ENCODE measurements at places on chromosomes 7 and 10.

- DNase-seq: no peak
Observed at GRCh38 chr10:20466731-20467130, 430.4 kb downstream of the NEBL start.

DNA sequence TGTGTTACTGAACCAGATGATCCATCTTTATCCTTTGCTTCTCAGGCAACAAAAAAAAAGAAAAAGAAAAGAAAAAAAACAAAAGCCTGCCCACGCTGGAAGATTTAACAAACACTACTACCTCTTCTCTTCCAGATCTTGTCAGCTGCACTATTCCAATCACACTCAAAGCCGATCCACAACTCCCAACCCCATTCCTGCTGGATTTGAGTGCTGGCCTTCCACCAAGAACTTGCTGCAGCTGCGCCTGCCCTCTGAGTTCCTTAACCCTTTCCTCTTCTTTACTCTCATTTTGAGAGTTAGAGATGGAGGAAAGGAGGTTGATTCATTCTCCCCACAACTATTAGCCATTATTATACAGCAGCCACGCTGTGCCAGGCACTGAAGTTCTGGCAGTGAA is 16.0 kb upstream of the ITGA8 start:
- DNase-seq: no peak

DNA sequence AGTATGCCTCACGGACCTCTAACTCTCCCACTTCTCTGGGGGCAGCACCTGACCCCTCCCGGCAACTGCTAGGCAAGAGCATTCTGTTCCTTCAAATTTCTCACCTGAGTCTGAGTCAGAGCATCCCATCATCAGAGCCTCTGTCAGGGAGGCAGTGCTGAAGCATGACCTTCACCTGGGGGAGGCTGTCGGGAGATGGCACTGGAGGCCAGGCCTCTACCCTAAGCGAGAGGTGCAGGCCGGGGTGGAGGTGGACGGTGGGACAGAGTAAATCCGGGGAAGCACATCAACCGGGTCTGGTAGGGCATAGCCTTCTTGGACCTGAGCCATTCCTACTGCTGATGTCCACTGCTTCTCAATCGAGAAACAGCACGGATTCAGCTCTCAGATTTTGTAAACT is 90.4 kb downstream of the SPAG6 start:
- no peak for DNase-seq

DNA sequence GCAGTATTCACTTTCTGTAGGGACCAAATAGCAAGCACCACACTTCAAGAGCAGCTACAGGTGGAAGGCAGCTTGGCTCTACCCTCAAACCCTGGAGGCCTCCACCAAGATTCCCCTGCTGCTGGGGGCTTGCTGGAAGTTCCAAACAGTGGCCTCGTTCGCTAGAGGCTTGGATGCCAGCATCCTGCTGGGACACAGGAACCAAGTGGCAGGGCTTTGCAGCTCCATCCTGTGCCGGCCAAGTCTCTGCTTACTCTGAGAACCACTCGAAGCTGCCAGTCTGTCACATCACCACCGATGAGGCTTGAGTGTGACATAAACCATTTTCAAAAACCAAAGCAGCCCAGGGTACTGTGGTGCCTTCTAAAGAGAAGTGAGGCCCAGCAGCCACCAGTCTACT is 69.2 kb upstream of the UNC5B start:
- no peak for DNase-seq

DNA sequence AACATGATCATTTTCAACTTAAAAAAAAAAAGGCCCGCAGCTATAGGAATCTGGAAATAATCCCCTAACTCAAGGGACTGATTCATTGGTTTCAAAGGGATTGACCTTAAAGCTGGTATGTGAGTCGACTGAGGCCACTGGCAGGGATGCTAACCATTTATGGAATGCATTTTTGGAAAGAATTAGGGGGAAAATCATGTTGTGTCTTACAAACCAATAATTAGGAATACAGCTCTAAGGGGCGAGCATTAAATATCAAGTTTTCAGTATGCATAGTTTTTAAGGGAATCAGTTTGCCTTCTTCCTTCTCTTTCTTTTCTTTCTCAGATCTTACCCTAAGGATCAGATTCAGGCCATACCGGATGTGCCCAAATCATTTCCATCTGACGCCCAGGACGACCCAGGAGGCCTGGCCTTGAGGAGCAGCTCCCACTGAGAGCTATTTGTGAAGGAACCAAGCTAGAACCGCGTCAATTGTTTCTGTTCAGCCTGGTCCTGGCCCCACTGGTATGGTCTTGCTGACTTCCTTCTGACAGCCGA is 48.7 kb downstream of the BPGM start:
- no peak for DNase-seq

GRCh38 chr10:35409808-35410207 is 73.5 kb downstream of the CCNY start:
- DNase-seq: no peak

GRCh38 chr7:24441314-24442027 is 131.8 kb upstream of the PALS2 start:
- no peak for DNase-seq

- DNase-seq: no peak
Observed at GRCh38 chr7:74134117-74134620, 40.0 kb upstream of the EIF4H start.

GRCh38 chr7:2209961-2210323 is 22.8 kb downstream of the MAD1L1 start:
- DNase-seq: no peak

DNA sequence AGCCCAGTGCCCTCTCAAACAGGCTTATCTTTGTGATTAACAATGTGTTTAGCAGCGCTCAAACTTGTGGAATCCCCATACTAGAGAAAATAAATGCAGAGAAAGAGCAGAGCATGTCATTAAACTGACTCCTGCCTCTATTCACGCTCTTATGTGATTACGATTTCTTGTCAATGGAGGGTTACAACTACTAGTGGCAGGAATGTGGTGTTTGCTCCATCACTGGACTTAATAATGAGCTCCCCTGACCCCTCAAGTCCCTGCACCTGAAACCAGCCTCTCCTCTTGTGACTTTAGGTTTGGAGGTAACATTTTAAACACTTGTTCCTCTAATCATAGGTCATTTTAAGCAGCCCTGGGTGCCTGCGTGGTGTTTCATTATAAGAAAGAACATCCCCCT is 121.9 kb downstream of the PLPP4 start:
- no peak for DNase-seq

DNA sequence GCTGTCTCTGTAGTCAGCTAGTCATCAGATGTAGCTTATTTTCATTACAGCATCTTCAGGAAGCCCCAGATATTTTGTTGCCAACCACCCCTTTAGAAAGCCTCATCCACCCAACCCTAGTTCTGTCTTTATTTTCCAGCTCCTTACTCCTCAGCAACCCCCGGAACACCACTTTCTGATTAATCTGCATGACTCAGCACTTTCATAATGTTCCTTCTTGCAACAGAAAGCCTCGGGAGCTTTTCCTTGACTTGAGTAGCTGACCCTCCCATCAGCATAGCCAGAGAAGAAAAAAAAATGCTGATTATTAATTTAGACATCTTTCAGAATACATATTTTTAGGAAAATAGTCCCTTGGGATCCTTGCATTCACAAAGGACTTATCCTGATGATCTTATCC is 244.0 kb upstream of the CXCL12 start:
- DNase-seq: no peak

- DNase-seq: no peak
Observed at GRCh38 chr7:6256109-6256483, 16.3 kb downstream of the CYTH3 start.

DNA sequence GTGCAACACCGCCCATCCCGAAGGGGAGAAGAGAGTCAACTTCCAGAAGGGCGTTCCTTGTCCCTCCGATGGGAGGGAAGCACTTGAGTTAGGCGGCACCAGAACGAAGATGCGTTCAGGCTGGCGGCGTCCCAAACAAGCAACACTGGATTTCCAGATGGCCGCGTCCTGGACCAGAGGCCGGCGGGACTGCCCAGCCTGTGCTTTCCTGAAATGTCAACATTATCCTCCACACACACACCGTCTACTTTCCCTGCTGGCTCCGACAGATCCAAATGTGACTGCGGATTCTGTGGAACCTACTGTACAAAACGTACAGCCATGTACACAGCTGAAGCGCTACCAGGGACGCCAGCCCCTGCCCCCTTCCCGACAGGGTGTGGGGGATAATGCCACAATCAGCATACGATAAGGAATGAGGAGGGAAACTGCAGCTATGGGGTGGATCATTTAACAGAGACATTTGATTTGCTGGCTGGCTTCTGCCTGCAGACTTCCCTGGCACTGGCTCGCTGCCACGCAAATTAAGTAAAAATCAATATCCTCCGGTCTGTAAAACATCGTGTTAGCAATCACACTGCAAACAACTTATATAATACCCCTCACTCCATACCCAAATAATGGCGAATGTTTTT is 82.1 kb downstream of the ZRANB1 start:
- DNase-seq: no peak

GRCh38 chr7:98211676-98212531 is 665 bp downstream of the BHLHA15 start:
- DNase-seq: no peak

GRCh38 chr7:120857588-120858573 is at the start of gene TSPAN12:
Gene TSPAN12, minus strand, starts transcription at chr7:120858144. Its CDS starts 1,381 bp downstream, at chr7:120856763.
- DNase-seq: no peak
